ENCODE measurements at places on chromosomes 7 and 10.

DNA sequence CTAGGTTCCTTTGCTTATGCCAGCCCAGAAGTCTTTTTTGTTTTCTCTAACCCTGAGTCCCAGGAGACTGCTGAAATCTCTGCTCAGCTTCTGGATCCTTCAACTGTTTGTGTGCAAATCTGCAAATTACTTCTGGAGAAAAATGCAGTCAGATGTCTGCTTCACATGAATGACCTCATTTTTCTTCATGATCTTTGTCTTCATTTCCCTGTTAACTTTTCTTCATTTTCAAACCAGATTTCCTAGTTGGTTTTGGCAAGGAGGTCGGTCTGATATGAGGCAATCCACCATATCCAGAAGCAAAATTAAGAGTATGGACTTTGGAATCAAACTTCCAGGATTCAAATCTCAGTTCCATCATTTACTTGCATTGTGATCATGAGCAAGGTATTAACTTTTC, 66.8 kb downstream of the ZNF503 start:
- no peak for DNase-seq

GRCh38 chr10:12701696-12702095, 299.8 kb downstream of the CCDC3 start:
- no peak for DNase-seq

GRCh38 chr7:78020136-78020873, 221.7 kb downstream of the PHTF2 start:
- peak; percentile 47 for DNase-seq

DNA sequence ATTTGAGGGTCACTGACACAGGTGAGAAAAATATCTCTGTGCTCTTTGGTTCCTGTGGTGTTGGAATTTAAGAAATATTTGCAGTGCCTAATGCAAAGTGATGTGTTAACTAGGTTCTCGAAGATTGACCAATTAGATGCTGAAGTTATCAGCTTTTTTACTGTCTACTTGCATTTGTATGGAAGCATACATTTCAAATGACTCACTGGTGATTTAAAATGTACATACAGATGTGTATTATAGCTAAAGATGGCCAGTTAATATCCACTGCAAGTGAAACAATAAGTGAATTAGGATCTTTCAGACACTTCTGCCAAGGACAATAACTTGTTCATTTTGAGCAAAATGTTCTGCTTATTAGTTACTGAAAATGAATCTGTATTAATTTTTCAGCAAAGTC, 205.0 kb downstream of the FANK1 start:
- DNase-seq, result no peak

DNA sequence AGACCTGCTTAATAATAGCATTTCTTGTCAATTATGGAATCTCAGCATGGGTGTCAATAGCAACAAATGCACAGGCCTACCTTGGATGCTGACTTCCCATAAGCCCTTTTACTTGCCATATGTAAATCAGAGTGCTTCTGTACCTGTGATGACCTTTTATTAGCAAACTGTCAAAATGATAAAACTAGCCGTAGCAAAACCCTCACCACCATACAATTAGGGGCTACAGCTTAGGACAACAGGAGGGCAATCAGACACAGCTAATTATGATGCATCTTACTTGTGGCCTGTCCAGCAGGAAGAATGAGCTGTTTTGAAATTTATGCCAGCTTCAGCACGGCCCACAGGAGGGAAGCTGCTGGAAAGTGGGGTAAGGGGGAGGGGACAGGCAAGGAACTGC, 201.6 kb downstream of the TAX1BP1 start:
- DNase-seq, result no peak

DNA sequence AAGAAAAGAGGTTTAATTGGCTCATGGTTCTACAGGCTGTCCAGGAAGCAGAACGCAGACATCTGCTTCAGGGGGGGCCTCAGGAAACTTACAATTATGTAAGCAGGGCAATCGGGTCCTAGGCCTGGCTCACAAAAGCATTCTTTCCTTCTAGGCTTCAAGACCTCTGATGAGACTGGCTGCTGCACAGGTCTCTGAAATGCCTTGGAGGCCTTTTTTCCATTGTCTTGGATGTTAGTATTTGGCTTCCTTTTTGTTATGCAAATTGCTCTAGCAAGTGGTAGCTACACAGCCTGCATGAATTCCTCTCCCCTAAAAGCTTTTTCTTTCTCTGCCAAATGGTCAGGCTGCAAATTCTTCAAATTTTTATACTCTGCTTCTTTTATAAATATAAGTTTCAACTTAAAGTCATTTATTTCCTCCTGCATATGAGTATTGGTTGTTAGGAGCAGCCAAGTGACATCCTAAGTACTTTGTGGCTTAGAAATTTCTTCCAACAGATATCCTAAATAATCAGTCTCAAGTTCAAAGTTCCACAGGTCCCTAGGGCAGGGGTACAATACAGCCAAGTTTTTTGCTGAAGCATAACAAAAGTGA, 83.1 kb upstream of the SEMA3A start:
- no peak for DNase-seq

DNA sequence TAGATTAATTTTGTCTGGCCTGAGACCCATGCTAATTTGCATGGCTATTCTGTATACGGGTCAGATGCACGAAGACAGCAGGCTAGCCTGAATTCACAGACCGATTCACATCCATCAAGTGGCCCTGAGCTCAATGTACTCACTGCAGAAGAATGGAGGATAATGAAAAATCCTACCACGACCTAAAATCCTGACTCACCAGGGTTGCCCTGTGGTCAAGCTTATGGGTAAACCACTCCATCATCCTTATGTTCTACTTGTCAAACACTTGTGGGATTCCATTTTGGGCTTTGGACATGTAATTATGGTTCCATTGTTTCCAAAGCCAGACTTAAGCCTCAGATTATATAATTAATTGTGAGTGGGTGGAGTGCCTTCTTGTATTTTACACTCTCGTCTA, 110.4 kb upstream of the ZNF438 start:
- DNase-seq, result no peak

DNA sequence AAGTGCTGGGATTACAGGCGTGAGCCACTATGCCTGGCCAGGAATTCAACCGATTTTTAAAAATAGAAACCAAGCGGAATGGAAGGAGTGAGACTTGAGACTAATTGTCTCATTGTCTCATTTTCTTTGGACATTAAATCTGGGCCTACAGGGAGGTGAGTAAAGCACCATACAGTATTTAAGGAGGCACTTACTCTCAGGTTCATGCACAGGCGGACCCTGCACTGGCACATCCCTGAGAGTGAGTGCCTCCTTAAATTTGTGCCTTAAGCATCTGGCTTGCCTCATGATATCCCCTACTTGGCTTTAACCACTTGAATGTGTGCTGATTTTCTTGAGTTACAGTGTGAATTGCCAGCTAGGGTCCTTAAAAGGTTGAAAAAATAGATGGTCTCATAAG, 10.6 kb downstream of the UBE3C start:
- no peak for DNase-seq

- DNase-seq, result no peak
These were observed 70.5 kb downstream of the FAM204A start for GRCh38 chr10:118271671-118272070.

GRCh38 chr10:62038609-62039190, 137.2 kb downstream of the ARID5B start:
- DNase-seq, result peak; percentile 32

DNA sequence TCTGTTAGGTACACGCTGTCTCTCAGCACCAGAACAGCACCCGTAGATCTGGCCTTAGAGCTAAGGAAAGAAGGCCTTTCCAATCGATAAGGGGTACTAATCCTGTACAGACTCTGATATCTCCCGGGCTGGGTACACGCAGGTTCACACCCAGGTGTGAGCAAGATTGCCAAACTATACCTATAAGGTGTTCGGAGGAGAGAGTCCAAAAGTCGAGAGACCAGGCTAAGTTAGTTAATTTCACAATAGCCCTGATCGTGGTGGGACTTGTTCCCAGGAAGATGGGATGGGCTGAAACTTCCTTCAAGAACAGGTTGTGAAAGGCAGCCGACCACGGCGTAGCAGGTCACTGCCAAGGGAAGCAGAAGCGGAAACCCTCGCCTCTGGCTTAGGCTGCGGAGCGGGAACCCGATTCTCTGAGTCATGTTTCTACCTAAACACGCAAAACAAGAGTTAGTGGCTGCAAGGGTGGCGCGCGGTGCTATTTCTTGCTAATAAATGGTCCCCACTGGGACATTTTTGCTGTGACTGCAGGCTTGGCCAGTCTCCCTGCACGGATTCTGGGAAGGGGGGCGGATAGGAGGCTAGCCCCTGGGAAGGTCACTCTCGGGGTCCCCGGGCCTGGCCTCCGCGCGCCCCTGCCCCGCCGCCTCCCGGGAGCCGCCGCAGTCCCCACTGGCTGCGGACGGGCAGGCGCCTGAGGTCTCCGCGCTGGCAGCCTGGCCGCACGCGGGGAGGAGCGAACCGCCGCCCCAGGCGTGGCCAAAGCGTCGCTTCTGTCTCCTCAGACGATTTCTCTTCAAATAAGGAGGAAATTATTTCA, 75.4 kb upstream of the PDSS1 start:
- DNase-seq, result peak; percentile 46

DNA sequence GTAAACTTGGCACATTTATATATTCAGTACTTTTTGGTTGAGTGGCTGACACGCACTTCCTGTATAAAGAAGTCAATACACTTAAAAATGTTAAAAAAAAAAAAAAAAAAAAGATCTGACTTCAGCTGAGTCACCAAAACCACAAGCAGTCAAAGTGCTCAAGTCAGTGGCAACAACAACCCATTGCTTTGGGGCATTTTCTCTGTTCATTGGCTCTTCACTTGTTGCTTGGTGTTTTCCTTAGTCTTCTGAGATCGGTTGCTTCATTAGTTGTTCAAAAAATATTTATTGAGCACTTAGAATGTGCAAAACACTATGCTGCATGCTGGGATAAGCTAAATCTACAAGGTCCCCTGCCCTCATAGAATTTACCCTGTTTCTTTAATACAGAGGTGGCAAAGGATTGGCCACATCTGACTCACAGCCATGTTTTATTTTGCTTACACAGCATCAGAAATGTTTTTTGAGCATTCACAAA, 63.7 kb downstream of the ZNRF2 start:
- no peak for DNase-seq

DNA sequence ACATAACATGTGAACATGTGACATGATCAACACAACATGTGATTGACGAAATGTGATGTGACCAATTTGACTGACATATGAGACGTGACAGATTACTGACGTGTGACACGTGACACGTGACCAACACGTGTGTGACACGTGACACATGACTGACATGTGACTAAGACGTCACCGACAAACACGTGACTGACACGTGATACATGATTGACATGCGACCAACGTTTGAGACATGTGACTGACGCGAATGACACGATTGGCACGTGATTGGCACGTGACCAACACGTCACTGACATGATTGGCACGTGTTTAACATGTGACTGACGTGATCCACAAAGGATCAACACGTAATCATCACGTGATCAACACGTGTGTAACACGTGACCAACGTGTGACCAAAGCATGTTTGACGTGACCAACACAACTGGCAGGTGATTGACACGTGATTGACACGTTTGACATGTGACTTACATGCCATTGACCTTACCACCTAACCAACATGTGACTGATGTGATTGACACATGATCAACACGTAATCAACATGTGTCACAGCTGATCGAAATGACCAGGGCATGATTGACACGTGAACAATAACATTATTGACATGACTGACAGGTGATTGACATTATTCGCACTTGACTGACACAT, 23.7 kb downstream of the CRPPA start:
- DNase-seq, result no peak

DNA sequence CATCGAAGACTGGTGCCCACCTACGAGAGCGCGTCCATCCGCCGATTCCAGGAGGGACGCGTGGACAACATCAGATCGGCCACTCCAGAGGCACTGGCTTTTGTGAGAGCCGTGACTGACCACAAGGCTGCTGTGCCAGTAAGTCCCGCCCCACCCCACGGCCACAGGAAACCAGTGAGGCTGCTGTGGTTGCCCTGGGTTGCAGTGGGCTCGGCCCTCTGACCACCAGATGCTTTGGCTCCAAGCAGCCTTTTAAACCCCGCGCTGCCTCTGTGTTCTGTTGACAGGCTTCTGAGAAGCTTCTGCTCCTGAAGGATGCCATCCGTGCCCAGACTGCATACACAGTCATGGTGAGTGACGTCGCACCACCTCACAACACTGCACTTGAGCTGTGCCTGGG, 24.4 kb upstream of the C10orf53 start:
- DNase-seq, result no peak

GRCh38 chr7:3120513-3120912, 76.8 kb upstream of the CARD11 start:
- no peak for DNase-seq

GRCh38 chr10:127338399-127339110, 142.2 kb upstream of the INSYN2A start:
- DNase-seq, result no peak

GRCh38 chr10:123154711-123155505, 706 bp downstream of the BUB3 start:
- DNase-seq, result peak; percentile 49

All from NCI-H526 (cell line).